Vagina (tissue), 2 donors: ENCODE measurements at places on chromosomes 13 and 19. TPM values are rescaled to one million over a fixed set of nuclear protein-coding genes. Genes with fewer than 3 reads are reported as not detected.

DNA sequence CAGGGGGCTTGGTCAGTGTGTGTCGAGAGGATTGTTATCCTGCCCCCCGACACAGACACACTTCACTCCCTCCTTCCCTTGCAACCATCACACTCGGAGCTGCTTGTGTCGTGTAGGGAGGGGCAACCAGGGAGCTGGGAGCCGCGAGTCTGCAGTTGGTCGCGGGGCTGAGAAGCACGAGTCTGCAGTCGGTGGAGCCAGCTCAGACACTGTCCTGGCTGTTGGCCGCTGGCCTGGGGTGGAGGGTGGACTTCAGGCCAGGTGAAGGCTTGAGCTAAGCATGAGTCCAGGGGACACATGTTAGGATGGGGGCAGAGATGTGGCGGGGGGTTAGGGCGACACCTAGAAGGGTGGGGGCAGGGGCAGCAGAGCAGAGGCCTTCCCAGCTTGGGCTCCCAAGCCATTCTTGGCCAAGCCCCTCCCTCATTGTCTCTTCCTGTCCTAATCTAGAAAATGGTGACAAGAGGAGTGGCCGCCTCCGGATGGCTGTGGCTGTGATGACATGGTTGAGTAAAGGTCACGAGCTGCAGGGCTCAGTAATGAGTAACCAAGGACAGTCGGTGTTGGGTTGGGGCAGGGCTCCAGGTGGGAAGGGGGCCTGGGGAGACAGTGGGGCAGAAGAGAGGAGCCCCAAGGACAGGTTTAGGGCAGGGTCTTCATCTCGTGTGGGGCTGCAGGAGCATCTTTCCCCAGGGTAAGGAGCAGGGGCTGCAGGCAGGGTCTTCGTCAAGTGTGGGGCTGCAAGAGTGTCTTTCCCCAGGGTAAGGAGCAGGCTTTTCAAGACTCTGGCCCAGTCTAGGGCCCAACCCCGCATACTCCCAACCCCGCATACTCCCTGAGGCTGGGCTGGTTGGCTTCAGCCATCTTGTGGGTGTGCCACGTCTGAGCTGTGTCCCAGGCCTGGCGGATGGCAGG lies 8.6 kb downstream of the PPP5C start:
- DNase-seq = no peak
- H3K4me3 ChIP-seq = no peak overlapping the region
- H3K36me3 ChIP-seq = no peaks in the 10 kb centered on the region
- peaks cover 18% of the 10 kb centered on the region for H3K4me1 ChIP-seq
- H3K27ac ChIP-seq = no peak overlapping the region
- H3K27me3 ChIP-seq = no peaks in the 10 kb centered on the region

DNA sequence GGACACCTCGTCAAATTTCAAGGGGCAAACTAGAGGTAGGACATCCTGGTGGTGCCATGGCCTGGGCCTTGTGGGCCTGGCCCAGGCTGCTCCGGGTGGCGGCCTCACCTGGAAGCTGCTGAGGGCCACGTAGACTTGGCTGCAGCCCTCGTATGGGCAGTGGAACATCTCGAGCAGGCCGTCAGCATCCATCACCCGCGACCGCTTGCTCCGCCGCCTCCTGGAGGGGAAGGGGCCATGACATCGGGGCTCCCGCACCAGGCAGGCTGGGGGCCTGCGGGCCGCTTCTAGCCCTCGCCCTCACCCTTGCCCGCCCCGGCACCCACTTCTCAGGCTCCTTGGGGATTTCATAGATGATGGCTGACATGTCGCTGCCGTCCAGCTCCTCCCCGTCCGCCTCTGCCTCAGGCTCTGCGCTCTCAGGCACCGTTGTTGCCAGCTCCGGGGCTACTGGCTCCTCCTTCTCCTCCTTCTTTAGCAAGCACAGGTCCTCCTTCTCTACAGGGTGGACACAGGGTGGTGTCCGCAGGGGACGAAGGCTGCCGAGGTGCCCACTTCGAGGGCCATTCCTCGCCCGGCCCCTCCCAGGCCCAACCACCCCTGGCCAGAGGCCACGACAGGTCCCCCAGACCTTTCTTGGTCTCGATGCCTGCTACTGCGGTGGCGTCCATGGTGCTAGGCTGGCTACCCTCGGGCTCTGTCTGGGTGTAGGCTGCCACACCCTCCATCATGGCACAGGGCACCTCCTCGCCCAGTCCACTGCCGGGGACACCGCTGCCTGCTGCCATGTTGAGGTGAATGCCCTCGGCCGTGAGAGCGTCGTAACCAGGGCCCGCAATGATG lies 6.0 kb upstream of the ELAVL3 start:
- DNase-seq = no peak
- no peaks in the 10 kb centered on the region for H3K27me3 ChIP-seq
- no peak overlapping the region for H3K27ac ChIP-seq
- H3K4me1 ChIP-seq = peaks cover 14% of the 10 kb centered on the region
- peaks cover 15% of the 10 kb centered on the region for H3K36me3 ChIP-seq
- no peak overlapping the region for H3K4me3 ChIP-seq

- no peak for DNase-seq
- H3K4me3 ChIP-seq = no peak overlapping the region
- peak overlapping the region; percentile 100 for H3K27ac ChIP-seq
- H3K27me3 ChIP-seq = no peaks in the 10 kb centered on the region
- H3K36me3 ChIP-seq = no peaks in the 10 kb centered on the region
Observed at GRCh38 chr19:14520543-14520942, 2.3 kb upstream of the DNAJB1 start.

- H3K4me3 ChIP-seq = no peak overlapping the region
- no peaks in the 10 kb centered on the region for H3K27me3 ChIP-seq
- no peak for DNase-seq
- H3K27ac ChIP-seq = no peak overlapping the region
Observed at GRCh38 chr13:44951184-44951583, 38.1 kb downstream of the NUFIP1 start.

DNA sequence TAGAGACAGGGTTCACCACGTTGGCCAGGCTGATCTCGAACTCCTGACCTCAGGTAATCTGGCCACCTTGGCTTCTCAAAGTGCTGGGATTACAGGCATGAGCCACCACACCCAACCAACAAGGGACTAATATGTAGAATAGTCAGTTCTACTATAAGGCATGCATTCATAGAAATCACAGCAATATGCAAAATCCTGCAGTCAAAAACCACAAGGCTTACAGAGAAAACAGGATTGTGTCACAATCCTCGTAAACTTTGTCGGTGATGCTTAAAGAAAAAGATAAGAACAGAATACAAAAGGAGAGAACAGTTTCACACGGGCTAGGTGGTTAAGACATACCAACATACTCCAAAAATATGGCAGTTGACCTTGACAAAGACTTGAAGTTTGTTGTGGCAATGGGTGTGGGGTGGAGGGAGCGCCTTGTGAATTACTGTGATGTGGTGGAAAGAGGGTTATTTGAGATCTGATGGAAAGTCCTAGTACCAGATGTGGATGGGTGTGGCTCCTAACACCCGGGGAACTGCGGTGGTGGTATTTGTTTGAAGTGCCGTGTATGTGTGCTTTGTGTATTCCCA lies 12.4 kb downstream of the NOSIP start:
- no peaks in the 10 kb centered on the region for H3K27me3 ChIP-seq
- no peaks in the 10 kb centered on the region for H3K36me3 ChIP-seq
- no peak overlapping the region for H3K4me3 ChIP-seq
- H3K27ac ChIP-seq = peak overlapping the region; percentile 15

GRCh38 chr19:18441804-18442788 lies 4.2 kb upstream of the ISYNA1 start:
- no peaks in the 10 kb centered on the region for H3K27me3 ChIP-seq
- no peak for DNase-seq
- H3K27ac ChIP-seq = no peak overlapping the region
- peaks cover 29% of the 10 kb centered on the region for H3K36me3 ChIP-seq

DNA sequence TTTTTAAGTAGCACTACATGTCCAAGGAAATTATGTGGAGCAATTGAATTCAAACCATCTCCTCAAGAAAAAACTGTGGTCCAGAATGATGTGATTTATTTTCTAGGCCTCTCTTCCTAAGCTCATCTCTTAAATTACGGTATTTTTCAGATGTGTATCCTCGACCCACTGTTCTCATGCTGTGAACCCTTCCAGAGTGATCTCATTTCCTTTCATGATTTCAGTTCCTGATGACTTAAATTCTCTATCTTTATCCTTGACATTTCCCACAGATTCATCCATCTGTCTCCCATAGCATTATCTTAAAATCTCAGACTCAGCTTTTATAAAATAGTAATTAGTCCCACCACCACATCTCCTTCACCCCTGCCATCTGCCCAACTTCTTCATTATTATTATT lies 117.6 kb upstream of the SPRY2 start:
- no peak overlapping the region for H3K27ac ChIP-seq
- no peaks in the 10 kb centered on the region for H3K36me3 ChIP-seq
- DNase-seq = no peak
- H3K4me3 ChIP-seq = no peak overlapping the region
- H3K27me3 ChIP-seq = no peaks in the 10 kb centered on the region

- no peak for DNase-seq
- H3K4me3 ChIP-seq = peak overlapping the region; percentile 39
- no peaks in the 10 kb centered on the region for H3K27me3 ChIP-seq
- H3K4me1 ChIP-seq = peaks cover 79% of the 10 kb centered on the region
- peak overlapping the region; percentile 90 for H3K27ac ChIP-seq
- no peaks in the 10 kb centered on the region for H3K36me3 ChIP-seq
Observed at GRCh38 chr19:13099073-13099999, 3.3 kb downstream of the LYL1 start.

- H3K36me3 ChIP-seq = no peaks in the 10 kb centered on the region
- DNase-seq = no peak
- H3K4me1 ChIP-seq = peaks cover 8% of the 10 kb centered on the region
- H3K27ac ChIP-seq = no peak overlapping the region
- no peaks in the 10 kb centered on the region for H3K27me3 ChIP-seq
Observed at GRCh38 chr19:45477186-45477585, 9.4 kb downstream of the FOSB start.

DNA sequence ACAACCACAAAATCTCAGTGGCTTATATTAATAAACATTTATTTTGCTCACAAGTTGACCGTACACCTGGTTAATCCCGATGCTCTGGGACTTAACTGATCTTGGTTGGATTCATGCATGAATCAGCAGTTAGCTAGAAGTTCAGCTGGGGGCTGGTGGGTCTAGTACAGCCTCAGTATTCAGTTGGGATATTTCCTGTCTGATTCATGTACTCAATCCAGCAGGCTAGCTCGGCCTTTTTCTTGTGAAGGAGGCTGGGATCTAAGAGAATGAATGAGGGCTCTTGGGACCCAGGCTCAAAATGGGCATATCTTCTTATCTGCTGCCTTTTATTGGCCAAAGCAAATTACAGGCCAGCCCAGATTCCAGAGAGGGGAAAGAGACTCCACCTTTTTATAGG lies 178.8 kb downstream of the KCTD12 start:
- no peak for DNase-seq
- H3K4me1 ChIP-seq = no peaks in the 10 kb centered on the region

DNA sequence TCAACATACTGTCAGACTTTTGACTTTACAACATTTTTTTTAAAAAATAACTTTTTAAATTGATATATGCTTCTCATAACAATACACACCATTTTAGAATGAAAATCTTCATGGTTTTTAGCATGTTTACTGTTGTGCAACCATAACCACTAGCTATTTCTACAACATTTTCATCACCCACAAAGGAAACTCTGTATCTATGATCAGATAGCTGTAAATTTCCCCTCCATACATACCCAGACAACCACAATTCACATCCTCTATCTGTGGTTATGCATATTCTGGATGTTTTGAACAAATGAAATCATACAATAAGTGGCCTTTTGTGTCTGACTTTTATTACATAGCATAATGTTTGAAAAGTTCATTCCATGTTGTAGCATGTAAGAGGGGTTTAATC lies 1666.0 kb downstream of the EFNB2 start:
- H3K27ac ChIP-seq = no peak overlapping the region
- DNase-seq = no peak
- no peak overlapping the region for H3K4me3 ChIP-seq
- H3K4me1 ChIP-seq = no peaks in the 10 kb centered on the region
- no peaks in the 10 kb centered on the region for H3K36me3 ChIP-seq

DNA sequence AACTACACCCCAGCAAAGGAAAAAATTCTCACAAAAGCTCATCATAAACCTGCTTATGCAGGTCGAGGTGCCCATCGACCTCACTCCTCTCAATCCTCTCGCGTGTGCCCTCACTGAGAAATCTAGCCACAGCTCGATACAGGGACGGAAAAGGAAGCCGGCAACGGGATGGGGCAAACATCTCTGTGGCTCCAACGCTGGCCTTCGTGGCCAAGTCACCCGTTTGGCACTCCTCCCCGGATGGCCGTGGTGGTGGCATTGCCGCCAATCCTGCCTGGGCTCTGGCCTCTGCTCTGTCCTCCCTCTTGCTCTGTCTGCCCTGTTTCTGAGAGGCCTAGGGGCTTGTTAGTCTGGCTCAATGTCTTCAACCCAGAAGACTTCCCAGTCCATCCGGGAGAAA lies 41.2 kb downstream of the ZNF146 start:
- H3K4me3 ChIP-seq = no peak overlapping the region
- H3K4me1 ChIP-seq = peaks cover 5% of the 10 kb centered on the region
- H3K36me3 ChIP-seq = no peaks in the 10 kb centered on the region

- H3K4me1 ChIP-seq = no peaks in the 10 kb centered on the region
- no peak for DNase-seq
- no peak overlapping the region for H3K27ac ChIP-seq
- no peaks in the 10 kb centered on the region for H3K27me3 ChIP-seq
- H3K4me3 ChIP-seq = no peak overlapping the region
Observed at GRCh38 chr19:30861919-30862318, 487.3 kb downstream of the TSHZ3 start.

DNA sequence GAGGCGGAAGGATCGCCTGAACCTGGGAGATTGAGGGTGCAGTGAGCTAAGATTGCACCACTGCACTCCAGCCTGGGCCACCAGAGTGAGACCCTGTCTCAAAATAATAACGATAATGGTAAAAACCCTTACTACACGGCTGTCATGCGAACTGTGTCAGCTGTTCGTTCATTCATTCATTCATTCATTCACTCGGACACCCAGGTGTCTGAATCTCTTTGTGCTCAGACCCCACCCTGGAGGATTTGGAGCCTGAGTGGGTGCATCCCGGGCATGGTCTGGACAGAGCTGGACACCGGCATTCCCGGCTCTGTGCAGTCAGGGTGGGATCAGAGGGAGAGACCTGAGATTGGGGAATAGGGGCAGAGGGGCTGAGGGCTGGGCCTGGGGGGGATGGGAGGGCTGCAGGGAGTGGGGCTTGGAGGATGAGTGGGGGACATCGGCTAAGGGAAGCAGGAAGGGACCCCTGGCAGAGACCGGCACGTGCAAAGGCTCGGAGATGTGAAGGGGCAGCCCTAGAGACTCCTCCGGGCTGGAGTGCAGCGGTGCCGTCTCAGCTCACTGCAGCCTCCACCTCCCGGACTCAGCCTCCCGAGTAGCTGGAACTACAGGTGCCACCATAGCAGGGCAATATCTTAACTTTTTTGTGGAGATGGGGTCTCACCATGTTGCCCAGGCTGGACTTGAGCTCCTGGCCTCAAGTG lies 31.6 kb upstream of the TCF3 start:
- no peak for DNase-seq
- no peaks in the 10 kb centered on the region for H3K27me3 ChIP-seq
- H3K4me3 ChIP-seq = no peak overlapping the region
- H3K4me1 ChIP-seq = no peaks in the 10 kb centered on the region
- H3K36me3 ChIP-seq = no peaks in the 10 kb centered on the region
- H3K27ac ChIP-seq = no peak overlapping the region

The SYNE4 gene
- 2.0 TPM for total RNA-seq

The ABHD8 gene
- total RNA-seq = 10.8 TPM

The CRLF1 gene
- 15.2 TPM for total RNA-seq

The RAB8A gene
- 30.4 TPM for total RNA-seq

The KLK10 gene
- total RNA-seq = 54.5 TPM

The MTUS2 gene
- 0.74 TPM for total RNA-seq
